ENCODE measurements at places on chromosomes 5 and 9. TPM values are rescaled to one million over a fixed set of nuclear protein-coding genes. Genes with fewer than 3 reads are reported as not detected.

- DNase-seq: no peak
Observed at GRCh38 chr9:93678199-93679019, 102.0 kb downstream of the PHF2 start.

DNA sequence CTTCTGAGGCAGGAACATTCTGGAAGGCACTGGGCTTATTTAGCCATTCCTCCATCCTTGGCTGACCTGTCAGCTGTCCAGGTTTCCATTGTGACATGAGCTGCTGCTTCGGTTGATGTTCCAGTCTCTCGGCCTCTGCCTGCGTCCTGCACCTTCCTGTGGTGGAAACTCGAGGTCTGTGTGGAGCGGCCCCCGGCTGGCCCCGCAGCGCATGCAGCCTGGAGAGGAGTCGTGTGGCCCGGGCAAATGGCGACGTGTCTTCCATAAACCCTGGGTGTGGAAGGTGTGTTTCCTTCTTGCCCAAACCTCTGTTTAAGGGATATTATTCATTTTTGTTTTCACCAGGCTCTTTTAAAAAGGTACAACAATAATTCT is 36.5 kb upstream of the SLC9A3 start:
- no peak for DNase-seq

GRCh38 chr5:171395042-171395441 is 7.4 kb downstream of the NPM1 start:
- no peak for DNase-seq

- DNase-seq: no peak
Observed at GRCh38 chr5:58021466-58021865, 438.4 kb downstream of the PLK2 start.

- DNase-seq: peak; percentile 82
Observed at GRCh38 chr5:132190161-132190817, 37.4 kb downstream of the P4HA2 start.

- no peak for DNase-seq
Observed at GRCh38 chr5:15431923-15432322, 68.1 kb upstream of the FBXL7 start.

NMUR2 gene
- not detected for total RNA-seq

NPR3 gene
- 41.5 TPM for total RNA-seq

GPR150 gene
- total RNA-seq: 0.12 TPM

PCDHA1 gene
- total RNA-seq: 0.24 TPM

Data from HFFc6 (cell line).